ENCODE measurements at places on chromosomes 3 and 15.

GRCh38 chr3:161171639-161172552 is 49.2 kb upstream of the NMD3 start:
- DNase-seq = no peak

- DNase-seq = no peak
These were observed 117.8 kb upstream of the IGF1R start for GRCh38 chr15:98530570-98530969.

DNA sequence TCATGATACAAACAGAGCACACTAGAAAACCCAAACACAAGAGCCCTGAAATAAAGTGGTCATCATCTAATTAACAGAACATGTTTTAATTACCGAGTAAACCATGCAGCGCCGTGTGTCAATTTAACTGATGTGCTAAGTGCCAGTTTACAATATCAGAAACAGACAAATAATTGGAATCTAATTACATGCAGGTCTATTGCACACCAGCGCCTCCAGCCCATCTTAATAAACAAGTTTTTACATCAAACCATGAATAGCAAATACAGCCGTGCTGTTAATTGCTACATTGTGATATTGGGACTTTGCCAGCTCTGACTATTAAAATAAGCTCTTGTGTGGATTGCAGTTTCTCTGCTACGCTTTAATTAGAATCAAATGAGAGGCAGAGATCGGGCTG is 510.2 kb upstream of the MDFIC2 start:
- no peak for DNase-seq

DNA sequence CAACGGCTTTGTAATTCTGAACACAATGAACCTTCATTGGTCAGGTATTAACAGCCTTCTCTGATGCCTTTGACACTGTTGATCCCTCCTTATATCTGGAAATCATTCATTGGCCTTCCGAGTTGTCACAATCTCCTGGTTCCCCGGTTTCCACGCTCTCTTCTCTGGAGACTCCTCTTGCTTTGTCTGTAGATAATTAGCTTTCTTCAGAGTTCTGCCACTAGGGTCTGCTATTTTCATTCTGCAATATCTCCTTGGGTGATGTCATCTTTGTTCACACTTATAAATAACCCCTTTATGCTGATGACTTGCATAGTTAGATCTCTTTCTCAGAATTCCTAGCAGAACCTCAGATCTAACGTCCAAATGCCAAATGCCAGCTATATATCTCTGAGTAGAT is 583.8 kb upstream of the ZNF717 start:
- DNase-seq = no peak

DNA sequence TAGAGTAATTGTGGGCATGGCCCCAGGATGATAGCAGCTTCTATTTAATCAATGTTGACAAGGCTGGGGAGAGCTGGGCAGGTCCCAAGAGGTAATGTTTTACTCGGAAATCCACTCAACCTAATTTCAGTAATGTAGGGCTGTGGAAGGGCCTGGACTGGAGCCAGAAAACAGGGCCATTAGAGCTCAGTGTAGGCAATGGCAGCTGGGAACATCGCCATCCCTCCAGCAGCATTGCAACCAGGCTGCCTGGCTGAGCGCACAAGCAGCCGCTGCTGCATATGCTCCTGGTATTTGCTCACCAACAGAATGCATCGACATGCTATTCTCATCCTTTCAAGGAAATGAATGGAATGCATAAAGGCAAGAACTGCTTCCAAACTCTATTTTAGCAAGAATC is 90.0 kb downstream of the GAP43 start:
- no peak for DNase-seq

DNA sequence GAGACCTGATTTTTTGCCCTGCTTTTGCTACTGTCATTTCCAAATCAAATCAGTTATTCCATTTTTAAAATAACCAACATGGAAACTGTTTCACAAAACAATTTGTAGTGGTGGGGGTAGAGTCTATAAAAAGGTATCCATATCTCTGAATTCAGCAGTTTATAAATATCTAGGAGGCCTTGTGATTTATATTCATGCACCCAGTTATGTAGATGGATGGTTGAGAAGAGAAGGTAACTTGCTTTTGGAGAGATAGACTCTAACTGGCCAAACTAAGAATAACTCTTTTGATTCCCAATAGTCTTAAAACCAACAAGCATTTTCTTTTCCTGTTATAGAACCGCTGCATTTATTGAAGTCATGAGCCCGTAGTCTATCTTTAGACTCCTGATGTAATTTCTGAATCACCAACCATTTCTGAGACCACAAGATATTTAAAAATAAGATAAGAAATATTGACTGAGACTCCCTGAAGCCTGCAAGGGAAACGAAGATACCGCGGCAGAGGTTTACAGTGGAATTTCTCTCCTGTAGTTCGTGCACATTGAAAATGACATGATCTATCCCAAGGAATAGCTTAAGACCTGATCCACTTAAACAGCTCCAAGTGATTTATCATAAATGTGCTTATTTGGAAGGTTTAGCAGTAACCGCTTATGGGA is 68.5 kb downstream of the SAMMSON start:
- DNase-seq = no peak

GRCh38 chr3:66492071-66492470 is 8.8 kb downstream of the LRIG1 start:
- no peak for DNase-seq

DNA sequence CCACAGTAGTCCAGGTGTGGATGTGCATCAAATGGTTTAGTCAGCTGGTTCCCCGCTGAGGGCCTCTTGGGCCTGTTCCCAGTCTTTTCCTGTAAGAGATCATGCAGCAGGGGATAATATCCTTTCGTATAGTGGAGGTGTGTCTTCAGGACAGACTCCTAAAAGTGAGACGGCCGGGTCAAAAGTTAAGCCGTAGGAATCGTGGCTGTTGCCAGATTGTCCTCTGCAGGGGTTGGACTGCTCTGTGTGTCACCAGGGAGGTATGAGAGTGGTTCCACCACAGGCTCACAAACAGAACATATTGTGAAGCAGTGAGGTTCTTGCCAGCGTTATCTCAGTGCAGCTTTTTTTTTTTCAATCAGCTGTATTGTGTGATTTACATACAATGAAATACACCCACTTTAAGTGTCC is 95.0 kb downstream of the VGLL4 start:
- peak; percentile 69 for DNase-seq

- no peak for DNase-seq
These were observed 71.2 kb upstream of the IQSEC1 start for GRCh38 chr3:13144163-13145023.

DNA sequence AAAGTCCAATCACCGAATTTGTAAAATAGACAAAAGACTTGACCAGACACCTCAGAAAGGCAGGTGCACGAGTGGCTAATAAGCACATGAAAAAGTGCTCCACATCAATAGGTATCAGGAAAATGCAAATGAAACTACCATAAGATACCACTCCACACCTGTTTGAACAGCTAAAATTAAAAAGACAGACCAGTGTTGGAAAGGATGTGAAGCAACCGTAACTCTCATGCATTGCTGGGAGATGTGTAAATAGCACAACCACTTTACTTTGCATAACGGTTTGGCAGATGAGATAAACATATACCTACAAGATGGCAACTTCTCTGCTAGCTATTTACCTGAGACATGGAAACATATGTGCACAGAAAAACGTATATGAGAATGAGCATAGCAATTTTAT is 56.9 kb downstream of the CADPS start:
- DNase-seq = no peak

- no peak for DNase-seq
These were observed 149.4 kb downstream of the SHOX2 start for GRCh38 chr3:157956850-157957249.

- DNase-seq = no peak
These were observed 92.8 kb upstream of the ADAMTS17 start for GRCh38 chr15:100434561-100434960.

DNA sequence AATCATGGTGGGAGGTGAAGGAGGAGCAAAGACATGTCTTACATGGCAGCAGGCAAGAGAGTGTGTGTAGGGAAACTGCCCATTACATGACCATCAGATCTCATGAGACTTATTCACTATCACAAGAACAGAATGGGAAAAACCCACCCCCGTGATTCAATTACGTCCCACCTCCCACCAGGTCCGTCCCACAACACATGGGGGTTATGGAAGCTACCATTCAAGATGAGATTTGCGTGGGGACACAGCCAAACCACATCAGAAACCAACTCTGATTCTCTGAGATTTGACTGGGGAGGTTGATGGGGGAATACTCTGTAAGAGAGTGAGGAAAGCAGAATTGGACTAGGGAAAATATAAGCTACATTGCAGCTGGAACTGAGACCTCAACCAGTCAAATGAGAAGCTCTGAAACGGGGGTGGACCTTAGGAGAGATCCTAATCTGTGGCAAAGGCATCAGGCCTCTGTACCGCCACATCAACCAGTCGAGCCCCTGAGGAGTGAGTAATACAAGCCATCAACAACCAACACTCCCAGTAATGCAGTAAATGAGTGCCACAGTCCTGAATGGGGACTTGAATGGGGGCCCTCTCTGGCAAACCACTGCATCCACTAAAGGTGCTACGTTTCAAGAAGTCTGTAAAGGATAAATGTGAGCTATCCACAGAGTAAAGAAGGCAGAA is 207.9 kb upstream of the GADL1 start:
- no peak for DNase-seq

- no peak for DNase-seq
These were observed 456 bp upstream of the DGKG start for GRCh38 chr3:186362537-186362842.

GRCh38 chr15:92273723-92274122 is 120.0 kb upstream of the ST8SIA2 start:
- no peak for DNase-seq

- DNase-seq = no peak
These were observed 41.9 kb downstream of the GPR160 start for GRCh38 chr3:170079536-170080165.

DNA sequence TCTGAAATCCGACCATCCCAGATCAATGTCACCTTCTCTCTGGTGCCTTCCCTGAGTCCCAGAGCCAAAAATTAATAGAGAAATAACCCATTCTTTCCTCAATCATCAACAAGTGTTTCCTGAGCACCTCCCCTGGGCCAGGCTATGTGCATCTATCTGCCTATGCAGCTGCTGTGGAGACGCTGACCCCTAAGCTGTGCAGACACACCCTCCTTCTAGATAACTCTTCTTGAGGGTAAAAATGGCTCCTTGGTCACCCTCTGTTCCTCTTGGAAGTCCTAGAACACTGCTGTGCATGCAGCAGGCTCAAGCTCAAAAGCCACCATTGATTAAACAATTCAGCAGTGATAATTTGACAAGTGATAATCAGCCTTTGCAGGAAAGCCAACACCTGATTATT is 18.4 kb downstream of the CA12 start:
- DNase-seq = no peak

DNA sequence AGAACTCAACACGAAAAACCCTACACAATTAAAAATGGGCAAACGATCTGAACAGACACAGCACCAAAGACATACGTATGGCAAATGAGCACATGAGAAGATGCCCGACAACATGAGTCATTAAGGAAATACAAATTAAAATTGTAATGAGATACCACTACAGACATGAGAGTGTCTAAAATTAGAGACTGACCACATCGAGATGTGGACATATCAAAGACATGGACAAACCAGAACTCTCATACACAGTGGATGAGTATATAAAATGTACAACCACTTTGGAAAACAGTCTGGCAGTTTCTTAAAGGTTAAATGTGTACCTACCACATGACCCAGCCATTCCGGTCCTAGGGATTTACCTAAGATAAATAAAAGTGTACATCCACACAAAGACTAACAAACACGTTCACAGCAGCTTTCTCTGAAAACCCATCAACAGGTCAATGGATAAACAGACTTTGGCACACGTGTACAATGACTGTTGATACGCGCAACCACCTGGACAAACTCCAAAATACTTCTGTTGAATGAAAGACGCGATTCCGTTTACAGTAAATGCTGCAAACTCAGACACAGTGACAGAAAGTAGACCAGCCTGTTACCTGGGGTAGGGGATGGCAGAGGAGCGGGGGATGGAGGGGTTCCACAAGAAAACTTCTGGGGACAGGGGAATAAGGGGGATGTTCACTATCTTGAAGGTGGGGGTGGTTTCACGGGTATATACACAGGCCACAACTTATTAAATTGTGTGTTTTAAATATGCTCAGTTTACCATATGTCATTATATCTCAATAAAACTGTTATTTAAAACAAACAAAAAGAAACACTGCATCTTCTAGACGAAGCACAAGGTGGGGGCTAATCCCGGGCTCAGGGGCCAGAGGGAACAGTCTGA is 2.1 kb downstream of the TNK2 start:
- DNase-seq = no peak

- DNase-seq = no peak
These were observed 646.7 kb downstream of the ROBO2 start for GRCh38 chr3:77686560-77686959.

DNA sequence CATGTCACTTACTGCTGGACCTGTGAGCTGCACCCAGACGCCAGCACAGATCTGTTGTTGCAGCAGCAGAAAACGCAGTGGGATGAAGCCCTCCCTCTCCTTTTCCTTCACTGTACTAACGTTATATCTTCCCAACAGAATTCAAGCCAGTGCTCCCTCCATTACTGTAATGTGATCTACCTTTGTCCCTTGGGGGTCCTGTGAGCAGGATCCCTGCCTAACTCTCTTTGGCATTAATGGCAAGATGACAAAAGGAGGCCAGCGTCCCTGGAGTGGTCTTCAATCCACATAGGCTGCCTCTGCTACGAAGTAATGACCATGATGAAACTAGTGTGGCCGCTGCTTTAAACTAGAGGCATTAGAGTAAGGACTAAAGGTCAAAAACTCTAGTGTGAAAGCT is 69.3 kb upstream of the SOX14 start:
- DNase-seq = no peak

DNA sequence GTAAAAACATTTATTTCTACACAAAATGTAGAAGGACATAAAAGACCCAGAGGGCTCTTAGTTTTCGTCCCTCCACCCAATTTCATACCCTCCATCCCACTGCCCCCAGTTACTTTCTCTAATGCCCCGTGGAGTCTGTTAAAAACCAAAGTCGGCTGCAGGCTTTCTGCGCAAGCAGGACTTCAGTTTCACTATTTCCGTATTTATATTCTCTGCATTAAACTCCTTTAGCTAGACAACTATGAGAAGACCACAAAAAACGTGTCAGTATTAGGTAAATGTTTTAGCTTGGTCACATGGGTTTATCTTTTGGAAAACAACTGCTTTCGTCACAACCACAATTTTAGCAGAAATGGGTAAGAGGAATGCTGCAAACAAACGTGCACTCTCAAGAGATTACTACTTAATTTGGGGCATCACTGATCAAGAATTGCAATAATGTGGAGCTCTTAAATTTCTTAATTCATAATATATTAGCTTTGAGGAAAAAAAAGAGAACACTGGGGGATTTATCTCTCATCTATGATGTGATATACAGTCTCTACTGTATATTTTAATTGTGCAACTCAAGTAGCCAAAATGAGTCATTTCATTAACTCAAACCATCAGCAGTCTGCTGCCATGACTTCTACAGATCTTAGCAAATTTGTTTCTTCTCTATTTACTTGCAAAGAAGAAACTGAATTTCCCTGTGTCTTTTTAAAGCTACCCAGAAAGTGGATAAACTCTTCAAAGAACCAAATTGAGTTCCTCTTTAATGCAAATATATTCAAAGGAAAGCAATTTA is 740 bp upstream of the NSMCE3 start:
- no peak for DNase-seq

All from H54 (cell line).